ENCODE measurements at places on chromosomes 6 and 20.

DNA sequence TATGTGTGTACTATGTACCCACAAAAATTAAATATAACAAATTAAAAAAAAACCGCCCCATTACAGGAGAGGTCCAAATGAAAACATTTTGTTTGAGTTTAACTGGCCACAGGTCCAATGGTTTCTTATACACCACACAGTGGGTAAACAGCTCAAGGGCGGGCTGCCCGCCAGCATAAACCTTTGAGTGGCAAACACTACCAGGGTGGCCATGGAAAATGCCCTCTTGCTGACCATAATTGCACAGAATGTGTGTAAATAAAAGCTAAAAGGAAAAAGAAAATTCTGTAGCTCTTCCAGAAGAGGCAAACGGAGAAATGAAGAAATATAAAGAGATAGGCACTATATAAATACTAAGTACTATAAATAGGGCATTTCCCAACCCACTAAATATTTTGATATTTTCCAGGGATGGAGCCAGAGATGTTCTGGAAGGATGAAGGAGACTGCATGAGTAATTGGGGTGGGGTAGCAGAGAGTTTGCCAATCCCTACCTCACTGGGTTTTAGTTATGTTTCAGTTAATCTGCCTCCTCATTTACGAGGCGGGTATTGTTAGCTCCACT is 1.1 kb upstream of the CDC5L start:
- no peak for DNase-seq

DNA sequence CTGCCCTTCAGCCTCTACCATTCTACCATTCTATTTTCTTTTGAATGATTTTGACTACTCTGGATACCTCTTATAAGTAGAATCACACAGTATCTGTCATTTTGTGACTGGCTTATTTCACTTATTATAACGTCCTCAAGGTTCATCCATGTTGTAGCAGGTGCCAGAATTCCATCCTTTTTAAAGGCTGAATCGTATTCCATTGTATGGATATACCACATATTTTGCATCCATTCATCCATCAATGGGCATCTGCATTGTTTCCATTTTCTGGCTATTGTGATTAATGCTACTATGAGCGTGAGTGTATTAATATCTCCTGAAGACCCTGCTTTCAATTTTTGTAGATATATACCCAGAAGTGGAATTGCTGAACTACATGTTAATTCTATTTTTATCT is 105.5 kb downstream of the SYNE1 start:
- DNase-seq = no peak

DNA sequence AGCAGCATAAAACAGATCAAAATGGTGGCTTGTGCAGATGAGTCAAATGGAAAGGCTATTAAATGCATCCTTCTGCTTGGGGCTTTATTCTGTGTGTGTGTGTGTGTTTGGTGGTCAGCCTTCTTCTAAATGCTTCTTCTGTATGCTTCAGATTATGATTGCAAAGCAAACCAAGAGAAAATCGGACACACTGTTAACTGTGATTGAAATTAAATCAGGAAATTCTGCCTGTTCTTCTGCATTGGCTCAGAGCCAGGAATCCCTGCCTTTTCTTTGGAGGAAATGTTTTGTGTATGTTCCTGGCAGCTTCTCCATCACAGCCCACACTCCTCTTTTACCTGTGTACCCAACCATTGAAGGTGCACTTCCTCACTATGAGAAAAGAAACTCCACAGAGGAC is 22.3 kb upstream of the PDE10A start:
- no peak for DNase-seq

GRCh38 chr6:118862443-118862842 is 31.5 kb upstream of the ASF1A start:
- no peak for DNase-seq

- no peak for DNase-seq
Observed at GRCh38 chr6:155200012-155200411, 63.8 kb upstream of the CLDN20 start.

DNA sequence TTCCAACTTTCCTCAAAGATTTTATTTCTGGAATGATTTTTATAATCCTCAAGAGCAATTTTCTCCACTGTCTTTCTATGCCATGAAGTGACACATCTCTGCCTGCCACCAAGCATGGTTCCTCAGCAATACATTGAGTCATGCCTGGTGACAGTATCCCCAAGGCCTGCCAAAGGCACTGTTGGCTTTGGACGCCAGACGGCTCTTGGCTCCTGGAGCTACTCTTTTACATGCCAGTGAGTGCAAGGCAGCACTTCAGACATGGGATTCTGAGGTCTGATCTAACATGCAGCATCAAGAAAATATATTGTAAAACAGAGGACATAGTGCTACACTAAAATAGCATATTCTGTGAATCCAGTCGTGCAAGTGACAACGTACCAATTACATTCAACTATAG is 20.1 kb upstream of the PLEKHG1 start:
- DNase-seq = no peak

GRCh38 chr6:121485359-121485811 is 49.9 kb downstream of the GJA1 start:
- no peak for DNase-seq

- no peak for DNase-seq
Observed at GRCh38 chr6:102660303-102660702, 1266.8 kb downstream of the GRIK2 start.
